ENCODE measurements at places on chromosomes 16 and 17. TPM values are rescaled to one million over a fixed set of nuclear protein-coding genes. Genes with fewer than 3 reads are reported as not detected.

- H3K4me1 ChIP-seq: no peaks in the 10 kb centered on the region
- DNase-seq: peak; percentile 34
- H3K27me3 ChIP-seq: no peaks in the 10 kb centered on the region
- H3K36me3 ChIP-seq: no peaks in the 10 kb centered on the region
These were observed 154.8 kb downstream of the SALL1 start for GRCh38 chr16:50996166-50996829.

DNA sequence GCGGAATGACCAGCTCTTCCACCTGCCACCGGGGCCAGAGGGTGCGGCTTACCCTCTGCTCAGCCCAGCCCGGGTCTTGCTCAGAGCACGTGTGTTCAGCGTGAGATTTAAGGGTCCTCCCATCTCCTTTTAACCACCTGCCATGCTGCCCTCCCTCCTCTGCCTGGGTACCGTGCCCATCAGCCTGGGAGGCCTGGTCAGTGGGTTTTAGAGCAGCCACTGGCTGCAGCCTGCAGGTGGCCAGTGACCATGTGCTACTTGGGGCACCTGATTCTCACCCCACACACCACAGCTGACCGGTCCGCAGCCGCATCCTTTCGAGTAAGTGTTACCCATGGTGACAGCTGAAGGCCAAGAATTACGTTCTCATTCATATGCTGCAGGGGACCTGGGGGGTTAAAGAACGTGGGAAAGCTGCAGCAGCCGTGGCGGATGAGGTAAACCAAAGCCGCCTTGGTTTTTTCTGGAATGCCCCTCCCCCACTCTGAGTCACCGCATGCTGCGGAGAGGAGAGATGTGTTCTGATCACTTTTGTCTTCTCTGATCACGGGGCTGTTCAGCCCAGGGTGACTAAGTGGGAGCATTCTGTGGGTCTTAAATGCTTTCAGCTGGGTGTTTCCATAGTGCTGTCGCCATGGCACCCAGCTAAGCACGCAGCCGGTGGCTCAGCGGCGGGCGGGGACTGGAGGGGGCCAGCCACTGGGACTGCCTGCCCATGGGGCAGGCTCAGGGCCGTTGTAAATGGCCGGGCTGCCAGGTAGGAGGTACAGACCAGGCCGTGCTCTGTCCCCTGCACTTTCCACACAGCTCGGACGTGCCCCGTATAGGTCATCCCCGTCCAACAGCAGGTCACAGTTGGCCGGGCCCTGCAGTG is 59.8 kb downstream of the BAIAP2 start:
- peak; percentile 86 for DNase-seq
- H3K36me3 ChIP-seq: no peaks in the 10 kb centered on the region
- H3K4me3 ChIP-seq: no peak overlapping the region

KRTAP9-4 gene
- not detected for total RNA-seq

SLC13A5 gene
- total RNA-seq: 1.4 TPM

- DNase-seq: no peak
- no peak overlapping the region for H3K4me3 ChIP-seq
- no peak overlapping the region for H3K27ac ChIP-seq
- H3K27me3 ChIP-seq: no peaks in the 10 kb centered on the region
- H3K4me1 ChIP-seq: no peaks in the 10 kb centered on the region
- H3K36me3 ChIP-seq: peaks cover 4% of the 10 kb centered on the region
These were observed 11.4 kb downstream of the CASKIN1 start for GRCh38 chr16:2184962-2185361.

GRCh38 chr17:58252141-58252540 is 13.8 kb downstream of the LPO start:
- no peak overlapping the region for H3K4me3 ChIP-seq
- no peak overlapping the region for H3K27ac ChIP-seq
- DNase-seq: peak; percentile 25
- peaks cover 6% of the 10 kb centered on the region for H3K36me3 ChIP-seq

DNA sequence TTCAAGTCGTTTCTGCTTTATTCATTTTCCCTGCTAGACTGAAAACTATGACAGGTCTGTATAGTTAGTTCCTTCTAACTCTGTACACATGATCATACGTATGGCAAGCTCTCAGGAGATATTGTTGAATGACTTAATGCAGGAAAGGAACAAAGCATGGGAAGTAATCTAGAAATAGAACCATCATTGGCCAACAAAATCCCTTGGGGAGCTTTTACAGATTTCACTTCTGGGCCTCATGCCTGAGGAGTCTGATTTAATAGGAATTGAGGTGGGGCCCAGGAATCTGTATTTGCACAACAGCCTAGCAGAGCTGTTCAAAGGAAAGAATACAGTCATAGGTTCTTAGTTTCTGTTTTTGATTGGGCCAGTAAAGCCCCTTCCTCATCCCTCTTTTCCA is 229.2 kb downstream of the MAP2K6 start:
- no peaks in the 10 kb centered on the region for H3K4me1 ChIP-seq
- H3K27ac ChIP-seq: no peak overlapping the region
- no peaks in the 10 kb centered on the region for H3K27me3 ChIP-seq
- no peak for DNase-seq
- H3K36me3 ChIP-seq: no peaks in the 10 kb centered on the region

- no peak overlapping the region for H3K4me3 ChIP-seq
- no peak overlapping the region for H3K27ac ChIP-seq
- DNase-seq: no peak
- H3K27me3 ChIP-seq: no peaks in the 10 kb centered on the region
These were observed 10.9 kb downstream of the SLC35G3 start for GRCh38 chr17:35183332-35183731.

DNA sequence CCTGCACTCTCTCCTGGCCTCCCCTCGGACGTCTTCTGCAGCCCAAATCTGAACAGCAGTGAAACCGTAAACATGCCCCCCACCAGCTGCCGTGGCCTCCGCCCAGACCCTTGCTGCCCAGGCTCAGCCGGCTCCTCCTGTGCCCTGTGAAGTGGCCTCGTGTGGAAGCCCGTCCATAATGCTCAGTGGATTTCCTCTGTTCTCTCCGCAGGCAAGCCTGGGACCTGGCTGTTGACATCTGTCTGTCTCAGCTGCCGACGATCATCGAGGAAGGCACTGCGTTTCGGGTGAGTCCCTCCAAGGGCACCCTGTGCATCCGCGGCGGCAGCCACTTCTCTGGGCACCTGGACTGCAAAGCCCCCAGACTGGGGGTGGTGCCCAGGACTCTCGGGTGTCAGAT is 153.9 kb upstream of the CHMP6 start:
- no peak for DNase-seq
- no peak overlapping the region for H3K27ac ChIP-seq
- H3K27me3 ChIP-seq: no peaks in the 10 kb centered on the region
- no peaks in the 10 kb centered on the region for H3K4me1 ChIP-seq
- peaks cover 4% of the 10 kb centered on the region for H3K36me3 ChIP-seq

DNA sequence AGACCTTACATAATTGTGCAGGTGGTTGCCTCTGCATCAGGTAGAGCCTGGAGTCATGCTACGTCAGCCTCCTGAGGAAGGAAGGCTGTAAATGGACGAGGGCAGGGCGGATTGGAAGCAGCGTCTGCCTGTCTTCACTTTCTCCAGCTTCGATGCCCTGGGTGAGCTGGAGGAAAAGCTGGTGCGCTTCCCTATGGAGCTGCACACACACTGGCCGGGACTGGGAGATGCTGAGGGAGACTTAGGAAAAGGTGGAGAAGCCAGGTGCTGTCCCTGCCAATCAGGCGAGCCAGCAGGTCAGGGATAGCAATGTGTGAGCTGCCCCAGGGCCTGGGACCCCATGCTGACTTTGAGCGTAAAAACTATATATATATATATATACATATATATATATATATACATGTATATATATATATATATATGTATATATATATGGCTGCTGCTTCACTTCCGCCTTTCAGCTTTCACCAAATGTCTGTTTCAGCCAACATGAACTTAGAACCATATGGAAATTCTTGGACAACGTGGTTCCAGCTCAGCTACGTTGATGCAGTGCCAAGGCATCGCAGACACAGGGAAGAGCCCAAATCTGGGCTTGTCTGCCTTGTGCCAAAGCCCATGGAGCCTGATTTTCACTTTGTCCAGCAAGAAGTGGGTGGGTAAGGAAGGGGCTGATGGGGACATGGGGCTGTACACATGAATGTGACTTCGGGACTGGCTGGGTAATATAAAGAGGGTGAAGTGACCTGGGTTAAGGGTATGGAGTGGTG is 71.5 kb upstream of the NKD1 start:
- H3K4me1 ChIP-seq: no peaks in the 10 kb centered on the region
- no peaks in the 10 kb centered on the region for H3K36me3 ChIP-seq
- no peak overlapping the region for H3K27ac ChIP-seq
- no peak for DNase-seq
- H3K27me3 ChIP-seq: no peaks in the 10 kb centered on the region

ITGB3 gene
- total RNA-seq: not detected

SMTNL2 gene
- 1.6 TPM for total RNA-seq

MYH11 gene
- 0.88 TPM for total RNA-seq

GRCh38 chr16:79603055-79603454 is 2.5 kb upstream of the MAF start:
- DNase-seq: no peak
- H3K4me3 ChIP-seq: no peak overlapping the region
- no peaks in the 10 kb centered on the region for H3K4me1 ChIP-seq
- H3K27ac ChIP-seq: no peak overlapping the region
- no peaks in the 10 kb centered on the region for H3K36me3 ChIP-seq

ULK2 gene
- 10.8 TPM for total RNA-seq

DNA sequence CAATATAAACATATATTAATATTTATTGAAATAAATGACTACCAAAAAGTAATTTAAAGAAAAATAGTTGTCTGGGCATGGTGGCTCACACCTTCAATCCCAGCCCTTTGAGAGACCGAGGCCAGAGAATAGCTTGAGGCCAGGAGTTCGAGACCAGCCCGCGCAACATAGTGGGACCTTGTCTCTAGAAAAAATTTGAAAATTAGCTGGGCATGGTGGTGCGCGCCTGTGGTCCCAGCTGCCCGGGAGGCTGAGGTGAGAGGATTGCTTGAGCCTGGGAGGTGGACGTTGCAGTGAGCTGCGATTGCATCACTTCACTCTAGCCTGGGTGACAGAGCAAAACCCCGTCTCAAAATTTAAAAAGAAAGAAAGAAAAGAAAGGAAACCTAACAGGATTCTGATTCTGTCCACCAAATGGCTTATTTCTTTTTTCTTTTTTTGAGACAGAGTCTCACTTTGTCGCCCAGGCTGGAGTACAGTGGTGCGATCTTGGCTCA is 3.4 kb upstream of the BPTF start:
- H3K4me1 ChIP-seq: no peaks in the 10 kb centered on the region
- H3K36me3 ChIP-seq: peaks cover 7% of the 10 kb centered on the region
- H3K4me3 ChIP-seq: no peak overlapping the region
- H3K27ac ChIP-seq: no peak overlapping the region
- no peak for DNase-seq
- H3K27me3 ChIP-seq: no peaks in the 10 kb centered on the region

STX8 gene
- total RNA-seq: 43.3 TPM

DNA sequence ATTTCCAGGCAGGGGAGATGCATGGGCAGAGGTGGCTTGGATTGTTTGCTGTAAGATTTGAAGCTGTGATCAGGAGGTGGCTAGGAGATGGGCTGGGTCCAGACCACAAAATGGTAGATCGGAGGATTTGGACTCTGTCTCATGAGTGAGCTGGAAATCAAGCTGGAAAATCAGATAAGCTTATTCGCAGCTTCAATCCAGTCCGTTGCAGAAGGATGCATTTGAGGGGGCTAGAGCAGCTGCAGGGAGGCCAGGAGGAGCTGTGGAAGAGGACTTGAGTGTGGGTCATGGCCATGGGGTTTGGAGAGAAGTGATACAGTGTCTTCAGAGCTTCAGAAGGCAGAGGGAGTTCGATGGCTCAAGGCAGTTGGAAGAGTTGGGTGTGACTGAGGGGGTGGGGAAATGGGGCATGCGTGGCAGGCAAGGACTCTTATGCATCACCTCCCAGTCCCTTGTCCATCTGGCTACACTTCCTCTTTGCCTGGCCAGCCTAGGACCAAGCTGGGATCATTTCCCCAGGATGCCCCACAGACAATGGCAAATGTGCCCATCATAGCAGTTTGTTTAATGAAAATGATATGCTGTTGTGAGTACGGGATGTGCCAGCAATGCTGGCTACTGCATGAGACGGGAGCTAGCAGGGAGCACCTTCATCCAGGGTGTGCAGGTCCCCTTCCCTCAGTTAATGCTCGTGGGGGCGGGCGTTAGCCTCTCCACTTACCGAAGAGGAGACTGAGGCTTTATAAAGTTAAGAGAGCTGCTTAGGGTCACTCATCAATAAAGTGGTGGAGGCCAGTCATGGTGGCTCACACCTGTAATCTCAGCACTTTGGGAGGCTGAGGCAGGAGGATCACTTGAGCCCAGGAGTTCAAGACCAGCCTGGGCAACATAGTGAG is 20.6 kb downstream of the QPRT start:
- no peak overlapping the region for H3K4me3 ChIP-seq
- H3K27ac ChIP-seq: no peak overlapping the region
- H3K4me1 ChIP-seq: no peaks in the 10 kb centered on the region
- peaks cover 33% of the 10 kb centered on the region for H3K36me3 ChIP-seq
- no peak for DNase-seq

WFIKKN2 gene
- total RNA-seq: 1.1 TPM

MTMR4 gene
- 20.7 TPM for total RNA-seq

DNA sequence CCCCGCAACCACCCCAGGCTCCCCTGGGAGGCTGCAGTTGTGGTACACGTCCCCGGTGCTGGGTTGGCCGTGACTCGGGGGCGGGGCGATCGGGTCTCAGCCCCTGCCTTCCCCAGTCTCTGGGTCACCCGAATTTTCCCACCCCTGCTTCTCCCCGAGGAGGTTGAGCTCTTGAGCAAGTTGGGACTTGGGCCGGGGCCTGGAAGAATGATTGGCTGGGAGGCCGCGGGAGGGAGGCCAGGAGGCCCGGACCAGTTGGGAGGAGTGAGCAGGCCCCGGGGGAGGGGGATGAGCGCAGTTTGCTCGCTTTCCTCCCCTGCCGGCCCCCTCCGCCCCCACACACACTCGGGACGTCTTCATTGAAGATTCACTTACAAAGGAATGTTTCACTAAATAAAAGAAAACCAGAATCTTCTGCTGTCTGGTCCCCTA is 4.5 kb upstream of the HEXIM1 start:
- H3K27ac ChIP-seq: no peak overlapping the region
- peaks cover 4% of the 10 kb centered on the region for H3K36me3 ChIP-seq
- peak; percentile 88 for DNase-seq
- H3K27me3 ChIP-seq: no peaks in the 10 kb centered on the region
- peak overlapping the region; percentile 76 for H3K4me3 ChIP-seq

PPL gene
- 29.2 TPM for total RNA-seq

GRCh38 chr16:1450218-1450617 is 5.9 kb upstream of the CCDC154 start:
- no peaks in the 10 kb centered on the region for H3K27me3 ChIP-seq
- no peak overlapping the region for H3K4me3 ChIP-seq
- H3K27ac ChIP-seq: no peak overlapping the region

KRT33A gene
- not detected for total RNA-seq

DNA sequence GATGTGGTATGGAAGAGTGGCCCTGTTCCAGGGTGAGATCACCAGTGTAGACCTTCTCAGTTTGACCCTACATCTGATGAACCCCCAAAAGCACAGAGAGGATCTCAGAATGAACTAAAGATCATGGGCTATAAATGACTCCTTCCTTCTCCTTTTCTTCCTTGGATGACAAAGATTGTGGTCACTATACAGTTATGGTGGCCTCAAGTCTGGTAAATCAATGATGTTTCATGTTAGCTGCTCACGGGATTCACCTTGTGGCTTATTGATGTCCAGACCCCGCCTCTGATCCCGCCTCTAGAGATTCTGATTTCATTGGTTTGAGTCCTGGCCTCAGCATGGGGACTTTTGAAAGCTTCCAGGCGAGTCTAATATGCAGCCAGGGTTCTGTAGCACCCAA is 112.2 kb downstream of the PITPNC1 start:
- H3K27ac ChIP-seq: no peak overlapping the region
- no peaks in the 10 kb centered on the region for H3K27me3 ChIP-seq

GRCh38 chr17:75783803-75784472 is 668 bp upstream of the UNK start:
- DNase-seq: no peak
- H3K36me3 ChIP-seq: peaks cover 10% of the 10 kb centered on the region
- peaks cover 2% of the 10 kb centered on the region for H3K4me1 ChIP-seq
- peak overlapping the region; percentile 90 for H3K4me3 ChIP-seq

MT3 gene
- total RNA-seq: not detected
